Suprapubic skin (tissue), 4 donors: ENCODE measurements at places on chromosomes 7 and 10.

- H3K36me3 ChIP-seq = no peaks in the 10 kb centered on the region
- H3K27me3 ChIP-seq = no peaks in the 10 kb centered on the region
- H3K27ac ChIP-seq = no peak overlapping the region
Measured at GRCh38 chr10:10687751-10688150, 329.9 kb upstream of the CELF2 start.

- H3K27me3 ChIP-seq = no peaks in the 10 kb centered on the region
- H3K36me3 ChIP-seq = no peaks in the 10 kb centered on the region
- no peak overlapping the region for H3K27ac ChIP-seq
- no peak for DNase-seq
Measured at GRCh38 chr10:58475322-58476277, 37.1 kb upstream of the BICC1 start.

- no peak for DNase-seq
- no peaks in the 10 kb centered on the region for H3K27me3 ChIP-seq
- H3K4me3 ChIP-seq = no peak overlapping the region
- H3K36me3 ChIP-seq = no peaks in the 10 kb centered on the region
- H3K27ac ChIP-seq = no peak overlapping the region
- H3K4me1 ChIP-seq = peaks cover 20% of the 10 kb centered on the region
Measured at GRCh38 chr7:105880571-105881330, 4.4 kb upstream of the ATXN7L1 start.

GRCh38 chr10:119602241-119603095 is 5.7 kb upstream of the TIAL1 start:
- H3K4me1 ChIP-seq = peaks cover 3% of the 10 kb centered on the region
- no peak overlapping the region for H3K4me3 ChIP-seq
- no peaks in the 10 kb centered on the region for H3K36me3 ChIP-seq
- no peak for DNase-seq
- H3K27ac ChIP-seq = no peak overlapping the region
- no peaks in the 10 kb centered on the region for H3K27me3 ChIP-seq

DNA sequence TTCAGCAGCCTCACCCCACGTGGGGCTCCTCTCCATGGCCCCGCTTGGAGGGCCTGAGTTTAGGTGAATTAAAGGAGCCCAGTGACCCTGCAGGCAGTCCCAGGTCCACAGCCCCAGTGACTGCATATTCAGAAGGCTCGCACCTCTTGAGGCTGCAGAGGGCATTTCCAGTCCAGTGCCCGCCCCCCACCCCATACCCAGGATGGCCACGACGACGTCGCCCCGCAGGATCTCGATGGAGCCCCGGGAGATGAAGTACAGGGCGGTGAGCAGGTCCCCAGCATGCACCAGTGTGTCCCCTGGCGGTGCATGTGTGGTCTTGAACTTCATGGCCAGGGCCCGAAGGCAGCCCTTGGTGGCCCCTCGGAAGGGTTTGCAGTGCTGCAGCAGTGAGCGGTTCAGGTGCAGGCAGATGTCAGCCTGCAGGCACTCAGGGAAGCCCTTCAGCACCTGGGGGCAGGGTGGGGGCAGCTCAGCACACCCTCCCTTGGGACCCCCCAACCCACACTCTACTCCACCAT is 28.1 kb downstream of the KCNH2 start:
- peaks cover 21% of the 10 kb centered on the region for H3K4me1 ChIP-seq
- peaks cover 67% of the 10 kb centered on the region for H3K27me3 ChIP-seq
- no peaks in the 10 kb centered on the region for H3K36me3 ChIP-seq

GRCh38 chr10:14362104-14362503 is 31.4 kb upstream of the FRMD4A start:
- no peak for DNase-seq
- peaks cover 6% of the 10 kb centered on the region for H3K4me1 ChIP-seq
- peaks cover 8% of the 10 kb centered on the region for H3K27me3 ChIP-seq
- no peak overlapping the region for H3K4me3 ChIP-seq

GRCh38 chr10:59611048-59611447 is 98.6 kb downstream of the SLC16A9 start:
- no peak overlapping the region for H3K4me3 ChIP-seq
- H3K4me1 ChIP-seq = no peaks in the 10 kb centered on the region
- no peaks in the 10 kb centered on the region for H3K27me3 ChIP-seq
- no peak overlapping the region for H3K27ac ChIP-seq

- no peaks in the 10 kb centered on the region for H3K36me3 ChIP-seq
- DNase-seq = no peak
- H3K27me3 ChIP-seq = no peaks in the 10 kb centered on the region
- H3K27ac ChIP-seq = no peak overlapping the region
- H3K4me3 ChIP-seq = no peak overlapping the region
Measured at GRCh38 chr10:112307358-112308124, 24.3 kb downstream of the TECTB start.

- DNase-seq = no peak
- no peak overlapping the region for H3K27ac ChIP-seq
- H3K27me3 ChIP-seq = no peaks in the 10 kb centered on the region
Measured at GRCh38 chr7:15567652-15568051, 5.8 kb upstream of the AGMO start.

DNA sequence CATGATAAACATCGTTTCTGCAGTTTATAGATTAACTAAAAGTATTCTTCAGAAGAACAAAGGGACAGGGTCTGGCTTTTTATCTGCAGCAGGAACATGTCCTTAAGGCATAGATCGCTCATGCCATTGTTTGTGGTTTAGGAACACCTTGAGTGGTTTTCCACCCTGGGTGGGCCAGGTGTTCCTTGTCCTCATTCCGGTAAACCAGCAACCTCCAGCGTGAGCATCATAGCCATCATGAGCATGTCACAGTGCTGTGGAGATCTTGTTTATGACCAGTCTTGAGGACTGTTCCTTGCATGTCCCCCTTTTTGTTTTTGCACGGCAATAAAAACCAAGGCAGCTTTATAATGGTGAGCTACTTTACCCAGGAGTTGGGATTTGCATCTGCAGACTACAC is 33.9 kb downstream of the STOX1 start:
- H3K4me3 ChIP-seq = no peak overlapping the region
- no peaks in the 10 kb centered on the region for H3K27me3 ChIP-seq
- no peak overlapping the region for H3K27ac ChIP-seq
- no peaks in the 10 kb centered on the region for H3K36me3 ChIP-seq
- no peak for DNase-seq

GRCh38 chr10:83332690-83333089 is 806.6 kb upstream of the GHITM start:
- no peaks in the 10 kb centered on the region for H3K4me1 ChIP-seq
- no peaks in the 10 kb centered on the region for H3K36me3 ChIP-seq
- no peak overlapping the region for H3K27ac ChIP-seq
- no peak for DNase-seq

DNA sequence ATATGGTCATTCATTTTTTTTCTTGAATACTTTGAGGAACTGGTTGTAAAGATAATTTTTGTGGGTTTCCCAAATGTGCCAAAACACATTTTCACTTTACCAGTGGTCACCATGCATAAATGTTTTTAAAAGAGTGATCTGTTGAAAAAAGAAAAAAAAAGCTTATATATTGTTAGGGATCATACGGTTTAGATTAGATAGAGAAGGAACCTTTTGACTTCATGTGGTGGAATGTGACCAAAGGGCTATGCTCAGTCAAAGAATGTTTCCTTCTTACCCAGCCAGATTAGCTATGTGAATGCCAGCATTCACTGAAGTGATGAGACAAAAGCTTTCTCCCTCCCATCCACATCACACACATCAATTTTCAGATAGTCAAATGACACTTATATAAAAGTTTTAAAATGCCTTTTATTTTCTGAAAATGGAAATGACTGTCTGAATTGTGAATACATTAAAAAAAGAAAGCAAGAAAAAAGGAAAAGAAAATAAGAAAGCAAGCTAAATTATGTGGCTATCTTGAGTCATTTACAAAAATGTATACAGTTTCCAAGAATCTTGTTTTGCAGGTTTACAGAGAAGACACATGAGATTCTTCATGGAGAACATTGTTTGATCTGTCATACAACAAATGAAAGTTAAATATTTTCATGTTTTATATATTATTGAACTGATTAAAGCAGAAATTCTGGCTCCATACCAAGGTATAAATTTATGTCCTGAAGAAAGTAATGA is 8.6 kb upstream of the CPED1 start:
- no peaks in the 10 kb centered on the region for H3K27me3 ChIP-seq
- H3K27ac ChIP-seq = no peak overlapping the region
- H3K4me1 ChIP-seq = no peaks in the 10 kb centered on the region
- no peak for DNase-seq
- no peak overlapping the region for H3K4me3 ChIP-seq
